ENCODE measurements at places on chromosomes 16 and 17. TPM values are rescaled to one million over a fixed set of nuclear protein-coding genes. Genes with fewer than 3 reads are reported as not detected.

DNA sequence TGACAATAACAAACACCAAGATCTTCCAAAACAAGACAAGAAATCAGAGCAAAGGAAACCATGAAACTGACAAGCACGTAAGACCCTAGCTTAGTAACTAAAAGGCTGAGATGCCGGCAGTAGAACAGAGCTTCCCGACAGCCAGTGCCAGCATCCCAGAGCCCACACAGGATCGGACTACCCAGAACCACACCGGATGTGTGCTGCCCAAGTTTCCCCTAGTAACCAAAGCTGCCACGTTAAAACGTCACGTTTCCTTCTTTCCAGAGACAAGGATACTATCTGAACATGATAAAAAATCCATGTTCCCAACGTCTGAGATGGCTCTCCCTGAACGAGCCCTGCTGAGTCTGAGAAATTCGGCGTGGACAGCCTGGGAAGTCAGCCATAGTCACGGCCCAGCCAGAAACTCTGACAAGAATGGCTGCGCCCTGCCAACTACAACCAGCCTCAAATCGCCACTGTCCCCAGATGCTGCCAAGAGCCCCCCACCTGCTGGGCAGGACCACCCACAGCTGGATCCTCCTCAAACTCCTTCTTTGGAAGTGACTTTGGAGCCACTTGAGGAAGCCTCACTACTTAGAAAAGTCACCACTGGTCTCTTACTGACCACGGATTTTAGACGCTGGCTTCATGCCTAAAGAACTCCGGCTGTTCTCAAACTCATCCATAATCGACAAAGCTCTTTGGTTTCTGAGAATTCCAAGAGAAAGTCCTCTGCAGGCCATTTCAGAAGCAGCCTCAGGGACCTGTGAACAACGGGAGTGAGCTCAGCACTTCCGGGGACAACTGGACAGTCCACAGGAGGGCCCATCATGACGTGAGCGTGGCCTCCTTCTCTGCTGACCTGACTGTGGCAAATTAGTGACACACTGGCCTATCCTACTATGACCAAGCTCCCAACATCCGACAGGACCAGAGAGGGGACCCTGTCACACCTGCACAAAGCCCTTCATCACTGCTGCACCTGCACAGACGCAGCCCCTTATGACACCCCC, 16.7 kb downstream of the CCDC57 start:
- no peaks in the 10 kb centered on the region for H3K4me1 ChIP-seq
- peak; percentile 55 for DNase-seq
- no peak overlapping the region for H3K4me3 ChIP-seq
- no peaks in the 10 kb centered on the region for H3K27me3 ChIP-seq
- peaks cover 28% of the 10 kb centered on the region for H3K36me3 ChIP-seq
- H3K27ac ChIP-seq, result no peak overlapping the region

DNA sequence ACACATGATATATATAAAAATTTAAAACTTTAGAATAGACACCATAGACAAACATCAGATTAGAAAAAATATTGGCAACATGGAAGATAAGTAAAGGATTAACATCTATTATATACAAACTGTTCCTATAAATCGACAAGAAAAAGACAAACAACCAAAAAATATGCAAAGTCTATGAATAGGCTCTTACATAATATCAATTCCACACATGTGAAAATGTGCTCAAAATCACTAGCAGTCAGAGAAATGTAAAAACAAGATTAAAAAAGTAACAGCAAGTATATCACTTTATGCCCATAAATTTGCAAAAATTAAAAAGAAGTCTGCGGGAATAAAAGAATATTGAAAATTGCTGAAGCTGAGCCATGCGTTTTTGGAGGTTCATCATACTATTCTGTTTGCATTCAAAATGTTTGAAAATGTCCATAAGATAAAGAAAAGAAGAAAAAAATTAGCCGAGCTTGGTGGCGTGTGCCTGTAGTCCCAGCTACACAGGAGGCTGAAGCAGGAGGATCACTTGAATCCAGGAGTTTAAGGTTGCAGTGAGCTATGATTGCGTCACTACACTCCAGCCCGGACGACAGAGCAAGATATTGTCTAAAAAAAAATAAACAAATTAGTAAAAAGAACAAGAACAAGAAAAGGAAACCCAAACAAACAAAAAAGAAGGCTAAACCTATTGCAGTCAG, 11.2 kb upstream of the ERN2 start:
- H3K36me3 ChIP-seq, result no peaks in the 10 kb centered on the region

DNA sequence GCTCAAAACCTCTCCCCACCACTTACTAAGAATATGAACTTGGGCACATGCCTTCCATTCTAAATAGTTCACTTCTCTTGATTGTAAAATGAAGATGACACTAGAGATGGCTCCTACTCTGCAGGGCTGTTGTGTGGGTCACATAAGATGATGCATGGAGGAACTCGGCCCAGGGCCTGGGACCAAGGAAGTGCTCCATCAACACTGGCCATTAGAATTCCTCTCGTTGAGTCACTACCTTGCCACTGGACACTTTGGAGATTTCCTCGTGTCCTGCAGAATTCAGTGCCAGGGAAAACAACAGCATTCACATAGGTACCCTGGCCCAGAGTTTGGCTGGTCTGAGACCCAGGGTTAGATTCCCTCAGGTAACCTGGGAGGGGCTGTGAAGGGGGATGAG, 18.6 kb downstream of the HNF1B start:
- no peak overlapping the region for H3K27ac ChIP-seq
- no peak overlapping the region for H3K4me3 ChIP-seq
- no peaks in the 10 kb centered on the region for H3K27me3 ChIP-seq

- DNase-seq, result no peak
- no peak overlapping the region for H3K27ac ChIP-seq
- H3K4me3 ChIP-seq, result peak overlapping the region; percentile 64
- H3K4me1 ChIP-seq, result no peaks in the 10 kb centered on the region
Measured at GRCh38 chr16:89923640-89924296, 626 bp downstream of the TUBB3 start.

- DNase-seq, result no peak
- H3K36me3 ChIP-seq, result no peaks in the 10 kb centered on the region
- H3K4me3 ChIP-seq, result no peak overlapping the region
- no peaks in the 10 kb centered on the region for H3K27me3 ChIP-seq
Measured at GRCh38 chr16:51710905-51711563, 560.0 kb upstream of the SALL1 start.

DNA sequence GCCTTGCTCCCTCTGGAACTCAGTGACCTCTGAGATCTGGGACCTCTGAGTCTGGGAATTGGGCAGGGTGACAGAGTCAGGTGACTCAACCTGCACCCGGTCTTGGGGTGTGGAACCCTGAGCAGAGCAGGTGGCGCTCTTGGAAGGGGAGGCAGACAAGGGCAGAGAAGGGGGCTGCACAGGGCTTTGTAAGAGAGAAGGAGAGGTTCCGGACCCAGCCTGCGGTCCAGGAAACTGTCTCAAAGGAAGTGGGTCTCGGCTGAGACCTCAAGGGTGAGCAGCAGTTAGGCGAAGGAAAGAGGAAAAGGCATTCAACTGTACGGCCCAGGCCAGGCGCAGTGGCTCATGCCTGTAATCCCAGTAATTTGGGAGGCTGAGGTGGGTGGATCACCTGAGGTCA, 10.0 kb upstream of the RIPOR1 start:
- H3K4me3 ChIP-seq, result no peak overlapping the region
- DNase-seq, result no peak
- no peaks in the 10 kb centered on the region for H3K36me3 ChIP-seq

GRCh38 chr17:6479622-6480302, 35.5 kb downstream of the PIMREG start:
- no peaks in the 10 kb centered on the region for H3K36me3 ChIP-seq
- no peak overlapping the region for H3K4me3 ChIP-seq
- no peaks in the 10 kb centered on the region for H3K4me1 ChIP-seq
- no peak for DNase-seq

NIP7 gene
- 26.1 TPM for polyA plus RNA-seq

- H3K4me3 ChIP-seq, result no peak overlapping the region
- peaks cover under 1% of the 10 kb centered on the region for H3K27me3 ChIP-seq
- no peak for DNase-seq
- peaks cover 3% of the 10 kb centered on the region for H3K36me3 ChIP-seq
- H3K4me1 ChIP-seq, result no peaks in the 10 kb centered on the region
Measured at GRCh38 chr16:67438824-67439393, 8.0 kb downstream of the HSD11B2 start.

DNA sequence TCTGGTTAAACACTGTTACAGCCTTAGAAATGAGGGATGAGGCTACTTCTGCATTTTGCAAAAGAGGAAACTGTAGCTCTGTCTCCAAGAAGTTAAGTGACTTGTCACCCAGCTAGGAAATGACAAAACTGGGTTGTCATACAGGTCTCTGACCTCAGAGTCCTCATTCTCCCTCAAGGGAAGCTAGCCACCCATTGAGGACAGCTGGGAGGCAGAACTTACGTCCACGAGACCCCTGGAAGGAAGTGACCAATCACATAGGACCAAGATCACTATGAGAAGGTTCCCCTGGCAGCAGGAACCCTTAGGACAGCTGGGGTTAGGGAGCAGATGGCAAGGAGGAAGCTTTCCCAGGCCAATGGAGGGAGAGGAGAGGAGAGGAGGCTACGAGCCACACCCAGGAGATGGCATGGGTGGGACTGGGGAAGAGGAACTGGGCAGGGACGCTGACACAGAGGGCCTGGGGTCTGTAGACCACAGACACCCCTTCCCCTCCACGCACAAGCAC, 11.2 kb downstream of the METTL22 start:
- H3K27ac ChIP-seq, result no peak overlapping the region
- no peak for DNase-seq
- no peaks in the 10 kb centered on the region for H3K27me3 ChIP-seq
- no peak overlapping the region for H3K4me3 ChIP-seq
- no peaks in the 10 kb centered on the region for H3K4me1 ChIP-seq

DNA sequence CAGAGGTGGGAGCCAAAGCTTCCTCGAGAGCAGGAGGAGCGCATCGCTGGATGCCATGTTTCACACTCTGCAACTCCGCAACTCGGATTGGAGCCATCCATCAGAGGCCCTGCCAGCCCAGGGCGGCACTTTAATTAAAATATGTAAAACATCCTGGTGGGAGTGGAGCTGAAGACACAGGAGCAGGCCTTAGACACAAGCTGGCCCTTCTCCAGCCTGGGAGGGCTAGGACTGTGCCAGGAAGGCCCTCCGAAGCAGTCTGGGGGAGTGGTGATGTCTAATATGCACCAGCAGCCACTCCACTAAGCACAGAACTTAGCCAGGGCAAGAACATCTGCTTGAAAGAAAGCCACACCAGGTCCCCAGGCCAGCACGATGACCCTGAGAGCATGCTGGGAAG, 5.8 kb upstream of the CCDC182 start:
- H3K36me3 ChIP-seq, result no peaks in the 10 kb centered on the region
- H3K27me3 ChIP-seq, result no peaks in the 10 kb centered on the region
- no peak overlapping the region for H3K27ac ChIP-seq
- H3K4me3 ChIP-seq, result no peak overlapping the region
- peak; percentile 10 for DNase-seq

DNA sequence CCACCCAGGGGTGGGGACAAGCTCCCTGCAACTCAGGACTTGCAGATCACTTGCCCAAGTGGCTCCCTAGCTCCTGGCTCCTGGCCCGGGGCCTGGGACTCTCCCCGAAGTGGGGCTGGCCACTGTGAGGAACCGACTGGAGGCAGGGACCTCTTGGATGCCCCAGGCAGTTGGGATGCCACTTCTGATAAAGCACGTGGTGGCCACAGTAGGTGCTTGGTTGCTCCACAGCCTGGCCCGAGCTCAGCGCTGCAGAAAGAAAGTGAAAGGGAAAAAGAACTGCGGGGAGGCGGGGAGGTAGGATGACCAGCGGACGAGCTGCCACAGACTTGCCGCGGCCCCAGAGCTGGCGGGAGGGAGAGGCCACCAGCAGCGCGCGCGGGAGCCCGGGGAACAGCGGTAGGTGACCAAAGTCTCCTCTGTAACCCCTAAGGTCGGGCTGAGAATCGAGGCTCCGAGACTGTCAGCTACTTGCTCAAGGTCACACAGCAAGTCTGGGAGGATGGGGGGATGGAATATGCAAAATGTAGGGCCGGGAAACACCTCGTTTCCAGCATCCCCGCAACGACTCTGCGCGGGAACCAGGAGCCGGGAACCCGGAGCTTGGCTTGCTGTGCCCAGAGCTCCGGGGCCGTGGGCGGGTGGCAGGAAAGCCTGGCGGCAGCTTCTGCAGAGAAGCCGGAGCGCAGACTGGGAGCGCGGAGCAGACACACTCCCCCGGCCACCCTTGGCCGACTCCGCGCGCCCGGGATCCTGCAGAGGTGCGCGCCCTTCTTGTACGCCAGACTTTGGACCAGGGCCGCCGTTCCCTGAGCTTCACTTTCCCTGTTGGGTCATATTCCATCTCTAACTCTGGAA, 1.9 kb downstream of the CIITA start:
- no peak for DNase-seq
- peaks cover 68% of the 10 kb centered on the region for H3K27me3 ChIP-seq
- H3K27ac ChIP-seq, result no peak overlapping the region
- no peaks in the 10 kb centered on the region for H3K4me1 ChIP-seq
- H3K36me3 ChIP-seq, result no peaks in the 10 kb centered on the region

DNA sequence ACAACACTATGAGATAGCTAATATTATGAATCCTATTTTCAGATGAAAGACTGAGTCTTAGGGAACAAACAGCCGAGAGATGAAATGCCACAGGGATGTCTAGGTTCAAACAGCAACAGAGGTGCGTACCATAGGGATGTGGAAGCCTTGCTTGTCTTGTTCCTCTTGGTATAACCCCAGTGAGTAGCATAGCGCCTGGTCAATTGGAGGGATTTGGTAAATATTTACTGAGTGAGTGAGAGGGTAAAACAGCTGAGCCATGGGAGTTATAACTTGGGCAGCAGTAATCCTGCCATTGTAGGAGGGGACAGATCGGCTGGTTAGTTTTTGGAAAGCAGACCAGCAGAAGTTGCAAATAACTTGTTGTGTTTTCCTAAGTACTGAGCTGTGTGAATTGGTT, 80.2 kb downstream of the WWOX start:
- no peak overlapping the region for H3K4me3 ChIP-seq
- no peaks in the 10 kb centered on the region for H3K4me1 ChIP-seq
- no peak for DNase-seq
- no peaks in the 10 kb centered on the region for H3K36me3 ChIP-seq
- no peaks in the 10 kb centered on the region for H3K27me3 ChIP-seq

GRCh38 chr17:55723488-55723848, 804 bp upstream of the TMEM100 start:
- DNase-seq, result no peak
- H3K36me3 ChIP-seq, result no peaks in the 10 kb centered on the region
- H3K4me1 ChIP-seq, result peaks cover 41% of the 10 kb centered on the region

- no peaks in the 10 kb centered on the region for H3K36me3 ChIP-seq
- no peaks in the 10 kb centered on the region for H3K27me3 ChIP-seq
- no peak overlapping the region for H3K4me3 ChIP-seq
- H3K4me1 ChIP-seq, result no peaks in the 10 kb centered on the region
- H3K27ac ChIP-seq, result no peak overlapping the region
Measured at GRCh38 chr17:5644065-5644464, 59.8 kb upstream of the NLRP1 start.

GRCh38 chr16:28538733-28539596, at the start of gene NUPR1:
Gene NUPR1, minus strand, starts transcription at chr16:28538974. Its CDS starts 67 bp downstream, at chr16:28538907.
- H3K36me3 ChIP-seq, result no peaks in the 10 kb centered on the region
- no peak within 1 kb of the TSS for H3K27ac ChIP-seq
- no peaks in the 10 kb centered on the region for H3K27me3 ChIP-seq
- DNase-seq, result peak; percentile 99
- H3K4me3 ChIP-seq, result no peak within 1 kb of the TSS
- H3K4me1 ChIP-seq, result no peaks in the 10 kb centered on the region

Measured in cardiac muscle cell (in vitro differentiated cells and primary cell).